A549 treated with CORT108297 at 1 μM for 4 hours (cell line): ENCODE measurements at places on chromosomes 11 and 22. TPM values are rescaled to one million over a fixed set of nuclear protein-coding genes. Genes with fewer than 3 reads are reported as not detected.

The OR8D4 gene
- total RNA-seq, result not detected in 5 replicates

The RRAS2 gene
- 51.5 to 60.5 TPM (median 54.8 TPM) in 5 replicates for total RNA-seq

The SCN2B gene
- not detected in 5 replicates for total RNA-seq

The RIMBP3B gene
- total RNA-seq, result 0.29 to 0.62 TPM (median 0.51 TPM) in 5 replicates

The DGAT2 gene
- 1.5 to 3.1 TPM (median 2.0 TPM) in 5 replicates for total RNA-seq

The GGTLC3 gene
- total RNA-seq, result not detected in 5 replicates

The OR8D1 gene
- not detected in 5 replicates for total RNA-seq

The DNAJB7 gene
- total RNA-seq, result not detected in 5 replicates

The SLC35C1 gene
- total RNA-seq, result 24.7 to 34.1 TPM (median 31.6 TPM) in 5 replicates

The NARS2 gene
- total RNA-seq, result 18.3 to 25.7 TPM (median 19.2 TPM) in 5 replicates

The PGA5 gene
- total RNA-seq, result not detected in 5 replicates
